ENCODE measurements at places on chromosomes 2 and 18.

- DNase-seq: no peak
These were observed 8.2 kb upstream of the NFE2L2 start for GRCh38 chr2:177272765-177273164.

DNA sequence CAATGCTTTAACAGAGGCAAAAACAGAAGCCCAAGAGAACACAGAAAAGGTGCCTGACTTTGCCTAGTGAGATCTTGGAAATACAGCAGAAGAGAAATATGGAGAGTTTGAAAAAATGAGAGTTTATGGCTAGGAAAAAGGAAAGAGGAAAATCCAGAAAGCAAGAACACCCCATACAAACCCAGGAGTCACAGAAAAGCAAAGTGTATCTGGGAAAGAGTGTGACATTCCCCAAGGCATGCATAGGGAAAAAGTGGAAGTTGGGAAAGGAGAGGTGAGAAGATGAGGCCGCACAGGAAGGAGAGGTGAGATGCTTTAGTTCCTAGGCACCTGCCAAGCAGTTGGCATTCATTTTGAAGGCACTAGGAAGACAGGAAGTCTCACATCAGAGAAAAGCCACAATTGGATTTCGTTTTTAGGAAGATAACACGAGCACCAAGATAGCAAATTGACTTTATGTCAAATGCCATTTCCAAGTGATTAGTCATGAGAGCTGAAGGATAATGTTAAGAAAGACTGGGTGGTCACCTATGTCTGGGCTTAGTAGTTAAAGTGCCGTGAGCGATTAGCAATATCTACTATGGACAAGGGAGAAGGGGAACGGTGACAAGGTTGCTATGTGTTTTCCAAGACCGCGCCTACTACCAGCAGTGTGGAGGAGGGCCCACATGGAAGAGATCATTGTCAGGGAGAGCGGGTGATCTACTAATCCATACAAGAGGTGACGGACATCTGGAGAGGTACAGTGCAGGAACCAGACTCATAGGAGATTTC, 224.1 kb upstream of the PARD3B start:
- DNase-seq: no peak

DNA sequence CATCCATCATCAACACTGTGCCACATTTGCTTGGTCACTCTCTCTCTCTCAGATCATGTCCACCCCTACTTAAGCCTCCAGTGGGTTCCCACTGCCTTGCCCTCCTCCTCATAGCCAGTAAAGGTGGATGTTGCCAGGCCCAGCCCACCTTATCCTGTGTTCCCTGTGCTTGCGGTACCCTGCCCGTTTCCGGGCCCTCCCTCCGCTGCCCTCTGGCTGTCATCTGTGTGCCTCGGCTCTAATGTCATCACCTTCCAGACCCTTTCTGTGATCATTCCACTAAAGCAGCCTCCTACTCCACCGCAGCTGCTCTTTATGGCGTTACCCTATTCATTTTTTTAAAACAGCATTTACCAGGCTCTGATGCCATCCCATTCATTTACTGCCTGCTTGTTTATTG, 305.7 kb upstream of the SKOR2 start:
- no peak for DNase-seq

DNA sequence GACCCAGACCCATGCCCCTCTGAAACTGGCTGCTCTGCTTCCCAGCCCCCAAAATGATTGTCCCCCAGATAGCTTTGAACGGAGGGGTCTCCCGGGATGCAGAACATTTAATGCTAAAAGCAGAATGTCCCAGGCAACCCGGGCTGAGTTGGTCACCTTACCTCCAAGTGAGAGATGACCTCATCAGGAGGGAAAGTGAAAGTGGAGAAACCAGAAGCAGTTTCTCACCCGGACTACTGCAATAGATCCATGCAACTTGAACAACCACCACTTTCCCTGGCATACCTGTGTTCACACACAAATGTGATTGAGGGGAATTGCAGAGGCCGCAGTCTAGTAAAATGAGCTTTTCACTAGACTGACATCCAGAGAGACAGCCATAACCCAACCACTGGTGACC, 75.3 kb upstream of the NPAS2 start:
- DNase-seq: no peak

DNA sequence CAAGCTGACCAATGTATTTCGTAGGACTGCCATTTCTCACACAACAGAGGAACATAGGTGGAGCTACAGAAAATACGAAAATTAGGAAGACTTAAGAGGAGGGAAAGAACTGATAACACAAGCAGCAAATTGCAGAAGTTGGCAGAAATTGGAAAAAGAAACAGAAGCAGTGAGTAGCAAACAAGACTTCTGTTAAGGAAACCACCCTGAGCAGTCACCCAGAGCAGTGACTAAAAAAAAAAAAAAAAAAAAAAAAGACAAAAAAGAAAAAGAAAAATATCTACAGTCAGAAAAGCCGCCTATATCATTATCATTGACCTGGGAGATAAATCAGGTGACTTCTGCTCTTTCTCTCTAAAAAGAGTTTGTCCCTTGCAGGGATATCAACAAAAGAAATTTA, 21.4 kb downstream of the STK17B start:
- no peak for DNase-seq

DNA sequence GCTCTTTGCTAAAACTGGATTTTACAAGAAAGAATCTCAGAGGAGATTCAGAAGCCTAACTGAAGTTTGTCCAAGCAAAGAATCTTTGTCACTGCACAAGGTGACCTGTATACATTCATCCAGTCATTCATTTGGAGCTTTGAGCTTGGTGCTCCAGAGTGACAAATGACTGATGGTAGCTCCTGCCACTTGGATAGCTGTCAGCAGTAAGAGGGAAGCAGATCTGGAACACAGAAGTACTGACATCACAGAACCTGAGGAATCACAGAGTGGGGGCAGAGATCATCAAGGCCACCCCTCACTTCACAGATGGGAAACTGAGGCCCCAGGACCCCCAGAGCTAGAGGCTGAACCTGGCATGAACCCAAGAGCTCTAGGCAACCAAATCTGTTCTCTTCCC, 28.8 kb upstream of the IGFBP2 start:
- DNase-seq: no peak

- no peak for DNase-seq
These were observed 190.4 kb downstream of the NRP2 start for GRCh38 chr2:205872716-205873115.

Data from activated T-cell treated with anti-CD3 and anti-CD28 coated beads for 1 hour (primary cell).